ENCODE measurements at places on chromosomes 6 and 20.

GRCh38 chr6:85490516-85491248 lies 40.8 kb downstream of the NT5E start:
- DNase-seq: no peak

DNA sequence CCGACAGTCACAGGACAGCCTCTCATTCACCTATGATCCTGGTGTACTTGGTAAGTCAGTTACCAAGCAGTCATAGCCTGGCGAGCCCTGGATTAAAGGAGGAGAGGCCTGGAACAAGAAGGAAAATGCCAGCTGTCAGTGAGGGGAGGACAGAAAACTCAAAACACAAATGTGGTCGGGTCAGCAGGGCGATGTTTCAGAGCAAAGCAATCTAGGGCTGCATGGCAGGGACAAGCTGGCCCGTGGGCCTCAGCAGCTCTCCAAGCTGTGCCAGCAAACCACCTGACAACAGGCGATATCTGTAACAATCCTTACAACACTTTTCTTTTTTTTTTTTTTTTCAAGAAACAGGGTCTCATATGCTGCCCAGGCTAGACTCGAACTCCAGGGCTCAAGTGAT lies 40.3 kb downstream of the MGME1 start:
- no peak for DNase-seq

- no peak for DNase-seq
Observed at GRCh38 chr20:22575087-22575721, 9.2 kb downstream of the FOXA2 start.

DNA sequence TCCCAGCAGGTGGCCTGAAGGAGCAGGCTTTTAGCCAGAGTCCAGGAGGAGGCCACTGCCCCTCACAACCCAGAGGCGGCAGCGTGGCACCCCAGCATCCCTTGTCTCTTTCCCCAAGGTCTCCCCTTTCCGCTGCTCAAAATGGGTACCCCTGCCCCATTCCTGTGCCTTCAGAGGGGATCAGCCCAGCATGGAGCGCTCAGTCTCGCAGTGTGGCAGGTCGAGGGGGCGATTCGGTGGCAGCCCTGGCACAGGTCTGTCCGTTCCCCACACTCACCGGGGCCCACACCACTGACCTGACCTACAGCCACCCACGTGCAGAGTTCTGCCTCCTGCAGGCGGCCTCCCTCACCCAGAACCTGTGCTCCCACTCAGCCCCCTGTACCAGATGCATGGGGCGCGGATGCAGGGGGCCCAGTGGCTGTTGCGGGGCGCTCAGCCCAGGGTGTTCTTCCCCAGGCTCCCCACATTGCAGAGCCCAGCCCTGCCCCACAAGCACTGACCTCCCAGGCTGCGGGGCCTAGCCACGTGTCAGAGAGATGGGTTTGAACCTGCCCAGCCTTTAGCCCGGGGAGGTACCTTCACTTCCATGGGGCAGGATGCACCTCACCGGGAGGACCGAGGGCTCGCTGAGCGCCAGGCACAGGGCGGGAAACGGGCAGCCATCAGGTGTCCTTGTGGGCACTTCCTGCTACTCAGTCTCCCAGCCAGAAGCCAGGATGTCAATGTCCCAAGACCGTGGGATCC lies 41.8 kb downstream of the DSTN start:
- no peak for DNase-seq

DNA sequence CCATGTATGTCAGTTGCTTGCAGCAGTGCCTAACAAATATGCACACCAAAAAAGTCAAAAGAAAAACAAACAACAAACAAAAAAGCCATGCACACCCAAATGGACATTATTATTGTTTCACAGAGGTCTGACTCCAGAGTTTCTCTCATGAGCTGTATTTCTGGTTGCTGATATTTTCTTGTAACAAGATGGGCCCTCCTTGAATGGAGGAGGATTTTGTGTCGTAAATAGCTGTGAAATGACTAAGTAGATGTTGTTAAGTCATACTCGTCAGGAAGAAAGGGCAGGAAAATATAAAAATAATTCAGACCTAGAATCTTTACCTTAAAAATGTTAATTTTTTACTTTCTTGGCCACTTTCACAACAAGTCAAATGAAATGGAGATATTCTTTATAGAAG lies 96.0 kb downstream of the PLEKHG1 start:
- DNase-seq: no peak

DNA sequence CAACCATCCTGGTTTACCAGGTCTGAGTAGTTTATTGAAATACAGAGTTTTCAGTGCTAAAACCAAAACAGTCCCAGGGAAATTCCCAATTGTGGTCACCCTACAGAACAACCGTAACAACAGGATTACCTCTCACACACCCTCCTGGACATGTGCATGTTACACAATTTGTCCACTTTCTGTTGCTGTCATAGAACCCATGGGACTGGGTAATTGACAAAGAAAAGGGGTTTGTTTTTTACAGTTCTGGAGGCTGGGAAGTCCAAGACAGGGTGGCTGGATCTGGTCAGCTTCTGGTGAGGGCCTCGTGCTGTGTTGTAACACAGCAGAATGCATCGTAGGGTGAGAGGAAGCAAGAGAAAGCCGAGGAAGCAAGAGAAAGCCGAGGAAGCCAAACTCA lies 9.1 kb upstream of the ADA start:
- no peak for DNase-seq

DNA sequence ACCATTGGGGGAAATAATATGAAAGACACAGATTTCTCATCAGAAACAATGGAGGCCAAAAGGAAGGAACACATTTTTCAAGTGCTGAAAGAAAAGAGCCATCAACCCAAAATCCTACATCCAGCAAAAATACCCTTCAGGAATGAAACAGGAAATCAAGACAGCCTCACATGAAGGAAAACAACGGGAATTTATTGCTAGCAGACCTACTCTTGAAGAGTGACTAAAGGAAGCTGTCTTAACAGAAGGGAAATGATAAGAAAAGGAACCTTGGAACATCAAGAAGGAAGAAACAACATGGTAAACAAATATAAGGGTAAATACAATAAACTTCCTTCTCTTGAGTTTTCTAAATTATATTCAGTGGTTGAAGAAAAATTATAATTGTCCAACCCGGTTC lies 44.2 kb downstream of the RNF24 start:
- no peak for DNase-seq

Data from amygdala (tissue), 56 donors.